HepG2 (cell line): ENCODE measurements at places on chromosomes 4 and X. TPM values are rescaled to one million over a fixed set of nuclear protein-coding genes. Genes with fewer than 3 reads are reported as not detected.

Gene GUCY1A1
- total RNA-seq, result not detected in 2 replicates

DNA sequence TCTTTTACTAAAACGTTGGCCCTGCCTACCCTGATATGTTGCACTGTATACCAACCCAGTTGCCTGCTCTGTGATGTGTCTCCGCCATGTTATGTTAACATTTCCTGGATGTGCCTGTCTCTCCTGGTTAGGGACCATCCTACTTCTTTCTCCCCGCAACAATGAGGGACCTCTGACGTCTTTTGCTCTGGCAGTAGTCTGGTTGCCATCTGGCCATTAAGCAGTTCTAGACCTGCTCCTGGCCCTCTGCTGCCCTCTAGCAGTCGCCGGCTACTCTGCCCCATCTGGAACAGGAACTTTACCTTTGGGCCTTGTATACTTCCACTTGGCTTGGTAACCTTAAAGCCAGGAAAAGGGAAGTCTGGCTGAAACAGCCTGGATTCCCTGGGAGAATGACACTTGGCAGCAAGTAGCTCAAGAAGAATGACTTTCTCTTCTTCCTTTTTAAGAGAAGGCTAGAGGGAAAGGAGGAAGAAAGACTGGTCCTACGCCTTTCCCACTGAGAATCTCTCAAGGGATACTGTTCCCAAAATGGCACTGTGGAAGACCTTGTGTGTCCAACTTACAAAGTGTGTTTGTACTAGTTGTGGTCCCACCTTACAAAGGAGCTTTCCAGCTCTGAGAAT is 63.5 kb downstream of the GPC3 start:
- H3K36me3 ChIP-seq, result peaks cover 41% of the 10 kb centered on the region
- DNase-seq, result peak; percentile 19
- H3K27ac ChIP-seq, result peak overlapping the region; percentile 22
- no peaks in the 10 kb centered on the region for H3K27me3 ChIP-seq
- H3K4me3 ChIP-seq, result no peak overlapping the region
- H3K4me1 ChIP-seq, result peaks cover 72% of the 10 kb centered on the region

Gene NUP62CL
- 5.5 and 5.8 TPM in 2 replicates for total RNA-seq

DNA sequence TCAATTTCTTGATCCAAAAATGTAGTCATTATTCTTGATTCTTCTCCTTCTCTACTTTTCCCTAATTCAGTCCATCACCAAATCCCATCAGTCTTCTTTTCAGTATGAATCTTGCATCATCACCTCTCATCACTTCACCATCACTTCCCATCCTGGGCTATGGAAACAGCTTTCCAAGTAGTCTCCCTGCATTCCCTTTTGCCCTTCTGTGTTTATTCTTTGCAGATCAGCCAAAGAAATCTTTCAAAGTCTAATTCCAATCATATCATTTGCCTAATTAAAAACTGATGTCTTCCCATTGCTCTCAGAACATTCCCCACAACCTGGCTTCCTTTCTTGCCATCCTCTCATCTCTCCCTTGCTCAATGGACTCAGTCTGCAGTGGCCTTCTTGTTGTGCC is 201.7 kb upstream of the ADAMTS3 start:
- no peak overlapping the region for H3K4me3 ChIP-seq
- DNase-seq, result no peak
- H3K27me3 ChIP-seq, result no peaks in the 10 kb centered on the region
- H3K4me1 ChIP-seq, result no peaks in the 10 kb centered on the region
- no peak overlapping the region for H3K27ac ChIP-seq

Gene XG
- not detected in 2 replicates for total RNA-seq

Gene GEMIN8
- 9.7 and 10.5 TPM in 2 replicates for total RNA-seq

Gene TIGD4
- 0.49 and 0.62 TPM in 2 replicates for total RNA-seq

Gene TRIM75
- total RNA-seq, result not detected in 2 replicates

DNA sequence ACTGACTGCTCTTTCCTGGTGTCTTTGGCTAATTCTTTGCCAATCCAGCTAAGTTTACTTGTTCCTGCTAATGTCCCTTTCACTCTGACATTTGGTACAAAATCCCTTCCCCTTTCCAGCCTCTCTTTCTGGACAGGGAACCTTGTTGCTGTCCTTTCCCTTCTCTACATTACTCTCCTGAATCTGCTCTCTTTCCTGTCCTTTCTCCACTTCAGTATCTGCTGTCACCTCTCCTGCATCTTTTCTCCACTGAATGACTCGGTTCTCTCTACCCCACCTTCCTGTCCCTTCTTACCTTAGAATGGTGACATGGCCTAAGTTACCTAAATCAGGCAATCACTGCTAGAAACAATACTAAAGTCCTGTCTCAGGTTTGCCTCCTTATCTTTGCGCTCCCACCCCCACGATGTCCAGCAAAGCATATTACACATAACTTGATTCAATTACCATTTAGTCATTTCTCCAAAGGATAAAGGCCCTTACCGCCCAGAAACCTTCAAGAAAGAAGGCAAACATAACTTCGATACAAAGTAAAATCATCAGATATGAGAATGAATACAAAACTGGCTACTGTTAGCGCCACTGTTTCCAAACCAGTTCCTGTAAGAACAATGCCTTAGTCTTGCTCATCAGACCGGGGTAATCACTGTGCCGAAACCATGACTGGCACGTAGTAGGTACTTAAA is 890 bp downstream of the BOD1L1 start:
- no peak for DNase-seq
- H3K4me3 ChIP-seq, result peak overlapping the region; percentile 91
- H3K36me3 ChIP-seq, result no peaks in the 10 kb centered on the region
- H3K27me3 ChIP-seq, result no peaks in the 10 kb centered on the region
- peak overlapping the region; percentile 73 for H3K27ac ChIP-seq
- H3K4me1 ChIP-seq, result peaks cover 22% of the 10 kb centered on the region

Gene ENPEP
- total RNA-seq, result not detected in 2 replicates

Gene MTMR8
- 0.14 and 0.31 TPM in 2 replicates for total RNA-seq

GRCh38 chr4:8762356-8762755 is 109.3 kb downstream of the HMX1 start:
- H3K27me3 ChIP-seq, result peaks cover 50% of the 10 kb centered on the region; the same call in 2 of the 3 replicates
- H3K4me1 ChIP-seq, result no peaks in the 10 kb centered on the region
- DNase-seq, result no peak
- H3K36me3 ChIP-seq, result no peaks in the 10 kb centered on the region
- no peak overlapping the region for H3K27ac ChIP-seq

Gene SMIM10
- total RNA-seq, result not detected in 2 replicates

DNA sequence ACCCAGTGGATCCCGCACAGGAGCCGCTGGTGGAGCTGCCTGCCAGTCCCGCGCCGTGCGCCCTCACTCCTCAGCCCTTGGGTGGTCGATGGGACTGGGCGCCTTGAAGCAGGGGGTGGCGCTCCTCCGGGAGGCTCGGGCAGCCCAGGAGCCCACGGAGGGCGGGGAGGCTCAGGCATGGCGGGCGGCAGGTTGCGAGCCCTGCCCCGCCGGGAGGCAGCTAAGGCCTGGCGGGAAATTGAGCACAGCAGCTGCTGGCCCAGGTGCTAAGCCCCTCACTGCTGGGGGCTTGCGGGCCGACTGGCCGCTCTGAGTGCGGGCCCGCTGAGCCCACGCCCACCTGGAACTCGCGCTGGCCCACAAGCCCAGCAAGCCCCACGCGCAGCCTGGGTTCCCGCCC is 127.1 kb upstream of the TMEM164 start:
- H3K4me3 ChIP-seq, result no peak overlapping the region
- H3K4me1 ChIP-seq, result peaks cover 51% of the 10 kb centered on the region
- H3K27ac ChIP-seq, result no peak overlapping the region
- DNase-seq, result no peak
- H3K27me3 ChIP-seq, result no peaks in the 10 kb centered on the region

DNA sequence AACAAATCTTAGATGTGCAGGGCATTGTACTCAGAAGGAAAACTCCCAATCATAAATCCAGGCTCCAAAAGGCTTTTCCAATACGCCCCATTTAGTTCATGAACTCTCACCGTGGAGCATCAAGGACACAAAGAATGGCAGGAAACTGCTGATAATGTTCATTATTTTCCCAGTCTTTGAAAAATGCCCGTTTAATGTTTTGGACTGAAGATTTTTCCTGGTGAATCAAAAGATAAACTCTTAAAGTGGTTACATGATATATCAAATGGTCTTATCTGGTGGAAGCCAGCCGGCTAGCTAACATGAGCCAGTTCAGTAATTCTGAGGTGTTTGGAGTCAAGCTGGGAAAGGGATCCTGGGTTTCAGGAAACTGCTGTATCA is 62.1 kb upstream of the AP1S2 start:
- H3K27ac ChIP-seq, result no peak overlapping the region
- no peaks in the 10 kb centered on the region for H3K4me1 ChIP-seq
- H3K4me3 ChIP-seq, result no peak overlapping the region
- DNase-seq, result no peak

Gene HTR2C
- total RNA-seq, result not detected in 2 replicates

- peaks cover 2% of the 10 kb centered on the region; the same call in 1 of the 2 replicates for H3K27me3 ChIP-seq
- H3K4me3 ChIP-seq, result no peak overlapping the region
- H3K27ac ChIP-seq, result no peak overlapping the region
- no peak for DNase-seq
Observed at GRCh38 chr4:25654031-25654970, 1.4 kb upstream of the SLC34A2 start.

GRCh38 chr4:73343432-73343831 is 60.7 kb upstream of the ALB start:
- peaks cover 86% of the 10 kb centered on the region for H3K4me1 ChIP-seq
- no peak overlapping the region; the same call in 1 of the 2 replicates for H3K4me3 ChIP-seq
- H3K27ac ChIP-seq, result peak overlapping the region; percentile 91

DNA sequence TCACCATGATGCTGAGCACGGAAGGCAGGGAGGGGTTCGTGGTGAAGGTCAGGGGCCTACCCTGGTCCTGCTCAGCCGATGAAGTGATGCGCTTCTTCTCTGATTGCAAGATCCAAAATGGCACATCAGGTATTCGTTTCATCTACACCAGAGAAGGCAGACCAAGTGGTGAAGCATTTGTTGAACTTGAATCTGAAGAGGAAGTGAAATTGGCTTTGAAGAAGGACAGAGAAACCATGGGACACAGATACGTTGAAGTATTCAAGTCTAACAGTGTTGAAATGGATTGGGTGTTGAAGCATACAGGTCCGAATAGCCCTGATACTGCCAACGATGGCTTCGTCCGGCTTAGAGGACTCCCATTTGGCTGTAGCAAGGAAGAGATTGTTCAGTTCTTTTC is 4.0 kb downstream of the HNRNPH2 start:
- H3K4me1 ChIP-seq, result peaks cover 8% of the 10 kb centered on the region
- H3K27me3 ChIP-seq, result no peaks in the 10 kb centered on the region
- no peak overlapping the region for H3K27ac ChIP-seq
- peaks cover 14% of the 10 kb centered on the region for H3K36me3 ChIP-seq
- no peak overlapping the region for H3K4me3 ChIP-seq

- no peaks in the 10 kb centered on the region for H3K36me3 ChIP-seq
- H3K4me3 ChIP-seq, result no peak overlapping the region
- no peaks in the 10 kb centered on the region for H3K27me3 ChIP-seq
- H3K27ac ChIP-seq, result no peak overlapping the region
- peak; percentile 24 for DNase-seq
Observed at GRCh38 chr4:15457406-15458201, 12.1 kb upstream of the CC2D2A start.

Gene ZNF711
- 3.8 and 5.5 TPM in 2 replicates for total RNA-seq

- no peak overlapping the region for H3K27ac ChIP-seq
- no peaks in the 10 kb centered on the region for H3K27me3 ChIP-seq
- peaks cover 12% of the 10 kb centered on the region for H3K4me1 ChIP-seq
- H3K4me3 ChIP-seq, result no peak overlapping the region; the same call in 1 of the 2 replicates
Observed at GRCh38 chr4:106775636-106776035, 260.5 kb downstream of the DKK2 start.

DNA sequence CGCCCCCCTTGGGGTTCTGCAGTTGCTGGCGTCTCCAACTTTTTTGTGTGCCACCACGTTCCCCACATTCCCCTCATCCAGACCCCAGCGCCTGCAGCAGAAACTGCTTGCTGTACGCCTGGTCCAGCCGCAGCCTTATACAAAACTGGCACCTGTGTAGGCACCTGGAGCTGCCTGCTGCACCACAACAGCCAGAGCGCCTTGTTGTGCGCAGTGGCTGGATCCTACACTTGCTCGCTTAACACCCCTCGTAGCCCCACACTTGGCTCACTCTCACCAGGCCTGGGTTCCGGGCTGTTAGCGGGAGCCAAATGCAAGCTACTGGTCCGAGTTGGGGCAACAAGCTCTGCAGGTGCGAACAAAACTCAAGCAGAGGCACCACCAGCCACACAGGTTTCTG is 136.8 kb downstream of the TECRL start:
- no peaks in the 10 kb centered on the region for H3K4me1 ChIP-seq
- no peak overlapping the region for H3K27ac ChIP-seq
- H3K27me3 ChIP-seq, result no peaks in the 10 kb centered on the region
- H3K36me3 ChIP-seq, result no peaks in the 10 kb centered on the region

DNA sequence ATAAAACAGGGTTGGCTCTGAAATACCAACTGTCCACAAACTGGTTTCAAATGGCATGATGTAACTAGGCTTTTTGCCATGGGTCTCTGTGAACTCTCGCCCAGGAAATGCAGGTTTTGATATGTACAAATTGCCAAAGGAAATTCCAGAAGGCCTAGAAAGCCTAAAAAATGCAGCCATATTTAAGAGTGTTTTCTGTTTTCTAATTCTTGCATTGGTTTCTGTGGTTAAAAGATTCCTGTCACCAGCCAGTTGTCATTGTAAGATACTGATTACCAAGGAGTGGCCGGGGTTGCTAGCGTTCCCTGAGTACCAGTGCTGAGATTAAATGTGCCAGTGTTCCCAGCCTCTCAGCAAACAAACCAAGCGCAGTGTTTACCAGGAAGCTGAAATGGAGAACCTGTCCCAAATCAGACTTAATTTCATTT is 53.9 kb upstream of the SORBS2 start:
- H3K27me3 ChIP-seq, result peaks cover 11% of the 10 kb centered on the region; the same call in 2 of the 3 replicates
- no peak overlapping the region for H3K27ac ChIP-seq
- H3K36me3 ChIP-seq, result no peaks in the 10 kb centered on the region

DNA sequence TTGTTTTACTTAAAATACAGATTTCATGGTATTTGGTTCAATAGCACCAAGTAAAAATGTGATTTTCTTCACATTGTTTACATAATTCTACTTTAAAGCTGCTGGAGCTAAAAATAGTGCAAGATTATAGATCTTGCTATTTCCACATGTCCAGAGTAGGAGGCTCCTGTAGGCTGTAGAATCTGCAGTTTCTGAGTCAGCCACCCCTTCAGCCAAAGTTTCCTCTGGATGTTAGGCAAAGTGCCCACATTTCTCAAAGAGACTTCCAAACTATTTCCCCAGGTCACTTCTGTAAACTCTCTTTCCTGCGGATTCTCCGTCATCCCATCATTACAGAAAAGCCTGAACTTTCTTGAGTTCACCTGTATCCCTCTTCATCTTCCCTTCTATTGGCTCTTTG is 342.5 kb upstream of the FSTL5 start:
- H3K27ac ChIP-seq, result no peak overlapping the region
- H3K27me3 ChIP-seq, result no peaks in the 10 kb centered on the region
- DNase-seq, result no peak
- H3K4me3 ChIP-seq, result no peak overlapping the region
- H3K36me3 ChIP-seq, result no peaks in the 10 kb centered on the region

DNA sequence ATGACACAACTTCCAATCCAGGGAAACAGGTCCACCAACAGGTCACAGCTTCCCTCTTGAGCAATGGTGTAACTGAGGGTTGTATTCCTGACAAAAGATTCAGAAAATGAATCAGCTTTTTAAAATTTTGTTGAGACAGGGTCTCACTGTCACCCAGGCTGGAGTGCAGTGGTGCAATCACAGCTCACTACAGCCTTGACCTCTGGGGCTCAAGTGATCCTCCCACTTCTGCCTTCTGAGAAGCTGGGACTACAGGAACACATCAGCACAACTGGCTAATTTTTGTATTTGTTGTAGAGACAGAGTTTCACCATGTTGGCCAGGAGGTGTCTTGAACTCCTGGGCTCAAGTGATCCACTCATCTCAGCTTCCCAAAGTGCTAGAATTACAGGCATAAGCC is 43.7 kb downstream of the SAT1 start:
- H3K27ac ChIP-seq, result peak overlapping the region; percentile 55
- peak; percentile 41 for DNase-seq
- H3K27me3 ChIP-seq, result no peaks in the 10 kb centered on the region
- no peaks in the 10 kb centered on the region for H3K36me3 ChIP-seq
- H3K4me3 ChIP-seq, result no peak overlapping the region

Gene MTCP1
- total RNA-seq, result 13.6 and 18.9 TPM in 2 replicates
